ENCODE measurements at places on chromosomes 13 and 19.

DNA sequence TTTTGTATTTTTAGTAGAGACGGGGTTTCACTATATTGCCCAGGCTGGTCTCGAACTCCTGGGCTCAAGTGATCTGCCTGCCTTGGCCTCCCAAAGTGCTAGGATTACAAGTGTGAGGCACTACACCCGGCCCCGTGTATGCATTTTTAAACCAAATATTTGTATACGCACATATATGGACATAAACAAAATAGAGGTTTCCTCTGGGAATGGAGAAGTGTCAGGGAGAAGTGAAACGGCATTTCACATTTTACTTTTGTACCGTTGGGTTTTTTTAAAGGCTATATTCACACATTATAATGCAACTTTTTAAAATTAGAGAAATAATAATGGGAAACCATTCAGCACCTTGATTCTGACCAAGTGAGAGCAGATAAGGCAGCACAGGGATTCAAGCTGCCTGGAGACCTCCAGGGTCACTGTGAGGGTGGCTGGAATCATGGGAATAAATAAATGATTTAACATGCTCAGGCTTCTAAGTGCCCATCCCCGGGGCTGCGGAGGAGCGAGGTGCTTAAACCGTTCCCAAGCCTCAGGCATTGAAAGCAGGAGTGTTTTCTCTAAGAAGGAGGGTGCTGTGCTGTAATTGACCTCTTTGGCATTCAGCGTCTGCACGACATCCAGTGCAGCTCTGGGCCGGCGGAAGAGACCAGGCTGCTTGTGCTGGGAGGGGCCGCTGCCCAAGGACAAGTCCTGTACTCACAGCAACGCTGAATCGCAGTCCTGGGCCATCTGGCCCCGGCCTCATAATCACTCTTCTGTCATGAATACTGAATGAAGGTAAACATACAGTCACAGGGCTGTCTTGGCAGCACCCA is 24.7 kb downstream of the GPR42 start:
- no peak for DNase-seq

- DNase-seq: no peak
Observed at GRCh38 chr13:102131246-102131645, 270.6 kb downstream of the FGF14 start.

- DNase-seq: no peak
Observed at GRCh38 chr13:42971691-42972347, 20.2 kb downstream of the EPSTI1 start.

DNA sequence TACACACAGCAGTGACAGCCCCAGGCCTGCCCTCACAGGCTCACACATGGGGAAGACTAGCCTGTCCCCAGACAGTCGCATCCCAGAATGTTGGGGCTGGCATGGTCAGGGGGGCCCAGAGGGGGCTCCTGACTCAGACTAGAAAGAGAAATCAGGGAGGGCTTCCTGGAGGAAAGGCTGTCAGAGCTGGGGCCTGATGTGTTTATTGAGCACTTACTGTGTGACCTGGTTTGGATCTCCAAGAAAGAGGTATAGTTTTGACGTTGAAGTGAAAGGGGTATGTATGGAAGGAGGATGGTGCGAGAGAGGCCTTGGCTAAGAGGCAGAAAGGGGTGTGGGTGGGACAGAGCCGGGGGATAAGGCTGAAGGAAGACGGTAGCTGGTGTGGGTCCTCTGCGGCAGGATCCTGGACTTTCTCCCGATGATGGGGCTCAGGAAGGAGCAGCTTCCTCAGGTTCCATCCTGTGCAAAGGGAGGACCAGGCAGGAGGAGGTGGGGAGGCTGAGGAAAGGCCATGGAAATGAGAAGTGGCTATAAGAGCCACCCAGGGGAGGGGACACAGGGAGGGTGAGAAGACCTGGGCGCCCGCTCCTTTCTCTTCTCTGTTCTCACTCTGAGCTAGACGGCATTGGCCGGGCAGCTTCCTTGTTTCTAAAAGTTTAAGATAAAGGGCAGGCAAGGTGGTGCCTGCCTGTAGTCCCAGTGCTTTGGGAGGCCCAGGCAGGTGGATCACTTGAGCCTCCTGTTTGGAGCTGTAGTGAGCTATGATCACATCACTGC is 16.1 kb upstream of the BCL3 start:
- no peak for DNase-seq

DNA sequence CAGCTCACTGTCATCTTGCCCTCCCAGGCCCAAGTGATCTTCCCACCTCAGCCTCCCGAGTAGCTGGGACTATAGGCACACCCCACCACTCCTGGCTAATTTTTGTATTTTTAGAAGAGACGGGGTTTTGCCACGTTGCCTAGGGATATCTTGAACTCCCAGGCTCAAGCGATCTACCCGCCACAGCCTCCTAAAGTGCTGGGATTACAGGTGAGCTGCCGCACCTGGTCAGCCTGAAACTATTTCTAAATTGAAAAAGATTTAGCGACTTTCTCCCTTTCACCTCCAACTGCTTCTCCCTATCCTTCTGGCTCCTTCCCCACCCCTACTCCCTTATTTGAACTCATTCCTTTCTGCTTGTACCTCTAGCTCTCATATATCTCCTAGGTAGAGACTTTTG is 19.8 kb upstream of the NAA16 start:
- no peak for DNase-seq

GRCh38 chr19:50290011-50290410 is 39.2 kb downstream of the KCNC3 start:
- DNase-seq: no peak

- no peak for DNase-seq
Observed at GRCh38 chr13:60148918-60149317, 14.8 kb downstream of the DIAPH3 start.

DNA sequence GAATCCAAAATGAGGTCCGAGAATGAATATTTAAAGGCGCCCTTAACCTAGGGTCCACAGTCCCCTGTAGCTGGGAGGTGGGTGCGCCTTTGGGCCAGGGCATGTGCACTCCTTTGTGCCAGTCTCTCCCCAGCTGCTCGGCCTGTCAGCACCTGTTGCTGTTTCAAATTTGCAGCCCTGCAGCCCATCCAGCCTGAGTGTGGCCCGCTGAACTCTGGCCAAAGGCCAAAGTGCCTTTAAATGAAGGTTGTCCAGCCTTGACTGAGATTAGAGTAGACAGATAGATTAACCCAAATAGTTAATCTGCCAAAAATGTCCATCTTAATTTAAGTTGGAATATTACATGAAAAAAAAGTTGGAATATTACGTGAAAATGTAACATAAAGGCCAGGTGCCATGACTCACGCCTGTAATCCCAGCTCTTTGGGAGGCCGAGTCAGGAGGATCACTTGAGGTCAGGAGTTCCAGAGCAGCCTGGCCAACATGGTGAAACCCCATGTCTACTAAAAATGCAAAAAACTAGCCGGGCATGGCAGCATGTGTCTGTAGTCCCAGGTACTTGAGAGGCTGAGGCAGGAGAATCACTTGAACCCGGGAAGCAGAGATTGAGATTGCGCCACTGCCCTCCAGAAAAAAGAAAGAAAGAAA is 25.3 kb downstream of the TPT1 start:
- DNase-seq: no peak

DNA sequence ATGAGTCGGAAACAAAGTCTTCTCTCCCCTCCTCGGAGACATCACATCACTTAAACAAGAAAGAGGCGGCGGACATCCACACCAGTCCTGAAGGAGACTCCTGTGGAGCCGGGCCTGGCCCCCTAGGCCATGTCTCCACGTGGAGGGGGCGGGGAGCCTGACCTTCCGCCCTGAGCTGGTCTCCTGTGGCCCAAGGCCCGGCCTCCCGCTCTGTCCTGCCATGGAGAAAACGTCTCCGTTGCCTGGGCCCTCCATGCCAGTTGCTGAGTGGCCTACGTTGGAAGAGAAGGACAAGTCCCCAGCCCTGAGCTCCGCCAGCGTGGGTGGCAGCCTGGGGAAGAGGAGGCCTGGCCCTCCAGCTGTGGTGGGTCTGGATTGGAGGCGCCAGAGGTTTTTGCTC is 5.5 kb upstream of the CACTIN start:
- DNase-seq: no peak

Data from NCI-H187 treated with DMSO at 0.1 percent for 48 hours (cell line).